Dorsolateral prefrontal cortex (tissue), 122 donors: ENCODE measurements at places on chromosomes 2 and 18. TPM values are rescaled to one million over a fixed set of nuclear protein-coding genes. Genes with fewer than 3 reads are reported as not detected.

Gene UPP2
- total RNA-seq, result 7.2 TPM

Gene CROCC2
- total RNA-seq, result not detected

Gene NT5DC4
- total RNA-seq, result not detected

Gene SLC14A1
- total RNA-seq, result 157 TPM

Gene SLC30A3
- 58.9 TPM for total RNA-seq

Gene GFPT1
- total RNA-seq, result 39.6 TPM

Gene PJVK
- total RNA-seq, result 6.6 TPM

Gene FAM110C
- total RNA-seq, result 3.1 TPM

Gene ALPG
- not detected for total RNA-seq

Gene SCN3A
- 37.0 TPM for total RNA-seq

Gene STPG4
- total RNA-seq, result 1.3 TPM

Gene SCLY
- total RNA-seq, result 23.8 TPM

Gene RPRM
- total RNA-seq, result 13.2 TPM

Gene ASTL
- 0.32 TPM for total RNA-seq

Gene SLC8A1
- 242 TPM for total RNA-seq

Gene STARD6
- 0.91 TPM for total RNA-seq

Gene VAMP8
- total RNA-seq, result 3.5 TPM

Gene ATG9A
- total RNA-seq, result 89.7 TPM

Gene KCNG2
- total RNA-seq, result 2.1 TPM

Gene ANKRD44
- total RNA-seq, result 40.7 TPM

Gene TBR1
- total RNA-seq, result 109 TPM

Gene TRPM8
- total RNA-seq, result not detected

Gene CD207
- not detected for total RNA-seq

Gene BCL11A
- total RNA-seq, result 112 TPM

Gene RGPD3
- total RNA-seq, result 0.87 TPM

Gene TMEM182
- total RNA-seq, result 3.9 TPM

Gene SP3
- total RNA-seq, result 66.5 TPM

Gene EFHD1
- total RNA-seq, result 290 TPM

Gene QPCT
- 17.3 TPM for total RNA-seq

Gene NEU2
- not detected for total RNA-seq

Gene BMP10
- not detected for total RNA-seq

Gene ETAA1
- 6.6 TPM for total RNA-seq

Gene DSC2
- total RNA-seq, result 2.2 TPM

Gene IL1A
- 0.50 TPM for total RNA-seq

Gene UGT1A5
- not detected for total RNA-seq

Gene EIPR1
- total RNA-seq, result 45.0 TPM

Gene MALT1
- 21.9 TPM for total RNA-seq

Gene TUBA3E
- total RNA-seq, result not detected

Gene FZD7
- 4.5 TPM for total RNA-seq

Gene RAMP1
- 85.7 TPM for total RNA-seq
